ENCODE measurements at places on chromosomes 5 and 9.

DNA sequence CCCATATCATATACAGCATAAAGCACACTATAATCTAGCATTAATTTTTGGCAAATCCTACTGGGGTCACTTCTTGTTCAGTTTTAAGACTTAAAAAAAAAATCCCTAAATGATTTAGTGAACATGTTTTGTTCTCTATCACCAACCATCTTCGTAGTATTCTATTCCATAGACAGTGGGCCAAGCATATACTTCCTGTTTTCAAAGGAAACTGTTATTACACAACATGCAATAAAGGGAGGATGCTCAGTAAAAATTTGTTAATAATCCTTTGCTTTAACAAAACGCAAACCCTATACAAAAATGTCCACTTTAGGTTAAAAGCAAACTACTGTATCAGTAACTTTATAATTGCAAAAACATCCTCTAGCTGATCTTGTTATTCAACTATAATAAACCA lies 13.0 kb downstream of the CCNH start:
- DNase-seq = no peak

- no peak for DNase-seq
These were observed 480 bp upstream of the CCDC69 start for GRCh38 chr5:151224372-151224771.

- DNase-seq = no peak
These were observed 171.0 kb downstream of the RMI1 start for GRCh38 chr9:84151640-84152039.

GRCh38 chr9:137017791-137018497 lies 10.1 kb downstream of the ABCA2 start:
- DNase-seq = no peak

Measured in fibroblast of skin of right quadriceps (primary cell).